ENCODE measurements at places on chromosomes 5 and 9.

GRCh38 chr9:70625078-70625477, 210.6 kb upstream of the KLF9 start:
- no peak for DNase-seq

DNA sequence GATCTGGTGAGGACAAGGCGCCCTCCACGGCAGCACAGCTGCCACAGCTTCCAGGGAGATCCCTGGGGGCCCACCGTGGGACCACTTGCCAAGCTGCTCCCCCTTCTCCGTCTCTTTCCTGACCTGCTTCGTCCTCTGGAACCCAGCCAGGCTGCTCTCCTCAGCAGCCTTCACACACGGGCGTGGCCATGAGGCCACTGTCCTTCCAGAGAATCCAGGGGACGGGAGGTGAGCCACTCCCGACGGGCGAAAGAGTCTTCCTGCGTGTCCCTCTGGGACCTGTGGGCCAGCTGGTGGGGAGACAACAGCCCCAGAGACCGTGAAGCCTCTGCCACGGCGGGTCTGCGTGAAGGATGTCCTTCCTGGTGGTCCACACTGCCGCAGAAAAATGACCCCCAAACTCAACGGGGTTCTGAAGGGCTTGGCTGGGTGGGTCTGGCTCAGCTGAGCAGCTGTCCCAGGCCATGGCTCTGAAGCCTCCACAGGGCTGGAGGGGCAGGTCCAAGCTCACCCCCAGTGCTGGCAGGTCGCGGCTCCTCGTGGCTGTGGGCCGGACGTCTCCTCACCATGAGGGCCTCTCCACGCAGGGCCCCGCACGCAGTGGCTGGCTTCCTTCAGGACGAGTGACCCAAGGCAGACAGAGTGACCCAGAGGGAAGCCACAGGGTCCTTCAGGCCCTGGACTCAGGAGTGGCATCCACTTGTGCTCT, 47.4 kb upstream of the NKD2 start:
- no peak for DNase-seq

DNA sequence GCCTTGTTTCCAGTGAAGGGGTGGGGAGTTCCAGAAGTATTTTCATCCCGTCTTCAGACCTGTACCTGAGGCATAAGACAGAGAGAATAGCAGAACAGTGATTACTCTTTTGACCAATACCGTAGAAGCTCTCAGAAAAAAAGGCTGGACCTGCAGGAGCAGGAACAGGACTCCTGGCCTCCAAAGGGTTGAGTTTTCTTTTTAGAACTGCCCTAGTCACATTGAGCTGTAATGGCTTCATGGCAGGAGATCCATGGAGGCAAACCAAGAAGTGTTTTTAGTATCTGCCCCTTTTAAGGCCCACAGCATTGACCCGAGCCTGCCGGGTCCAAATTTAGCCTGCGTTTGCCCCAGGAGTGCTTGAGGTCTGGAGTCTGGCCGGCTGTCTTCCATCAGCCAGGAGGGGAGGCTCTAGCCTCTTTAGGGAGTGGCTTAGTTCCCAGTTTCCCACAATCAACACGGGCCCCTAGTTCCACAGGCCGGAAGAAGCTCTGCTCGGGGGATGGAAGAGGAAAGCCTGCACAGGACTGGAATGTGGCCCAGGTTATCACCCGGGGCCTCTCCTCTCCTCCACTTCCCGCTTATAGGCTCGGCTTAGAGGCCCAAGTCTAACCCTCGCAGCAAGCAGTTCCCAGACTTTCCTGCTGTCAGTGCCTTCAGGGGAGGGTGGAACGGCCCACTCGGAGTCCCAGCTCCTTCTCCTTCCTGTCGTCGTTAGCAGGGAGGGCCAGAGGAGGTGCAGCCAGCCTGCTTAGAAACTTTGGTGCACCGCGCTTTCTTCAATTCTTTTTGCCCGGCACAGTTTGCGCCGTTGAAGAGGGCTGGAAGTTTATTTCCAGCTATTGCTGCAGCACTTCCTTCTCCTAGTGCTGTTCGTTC, 80.7 kb downstream of the C9orf152 start:
- DNase-seq: no peak

DNA sequence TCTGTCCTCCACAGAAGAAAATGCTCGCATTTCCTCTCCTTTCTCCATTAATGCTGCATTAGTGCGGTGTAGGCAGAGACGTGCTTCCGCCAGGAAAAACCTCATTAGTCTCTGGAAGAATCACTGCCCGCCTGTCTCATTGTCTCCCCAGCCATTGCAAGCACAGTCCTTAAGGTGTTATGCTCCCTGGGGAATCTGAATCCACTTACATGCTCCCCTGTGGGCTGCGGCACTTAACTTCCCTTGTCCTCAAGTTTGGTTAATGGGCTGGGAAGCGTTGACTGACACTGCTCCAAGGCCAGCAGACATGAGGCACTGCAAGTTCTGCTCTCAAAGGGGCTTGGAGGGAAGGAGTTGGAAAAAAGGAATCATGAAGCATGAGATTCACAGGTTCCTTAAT, 41.6 kb downstream of the TARS1 start:
- no peak for DNase-seq

DNA sequence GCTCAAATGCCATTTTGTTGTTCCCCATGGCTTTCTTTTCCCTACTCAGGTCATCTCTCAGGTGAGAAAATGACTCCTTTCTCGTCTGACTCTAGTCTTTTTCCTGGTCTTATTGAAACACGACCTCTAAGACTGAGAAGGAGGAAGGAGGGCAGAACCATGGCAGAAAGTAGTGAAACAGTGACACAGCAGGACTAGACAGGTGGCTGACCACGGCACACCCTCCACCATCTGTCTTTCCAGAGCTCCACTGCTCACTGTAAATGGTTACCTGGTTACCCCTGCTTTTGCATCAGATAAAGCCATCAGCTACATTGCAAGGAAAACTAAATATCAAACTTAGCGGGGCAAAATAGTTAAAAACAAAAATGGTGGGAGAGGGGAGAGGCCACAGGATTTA, 30.9 kb downstream of the NR4A3 start:
- DNase-seq: no peak

DNA sequence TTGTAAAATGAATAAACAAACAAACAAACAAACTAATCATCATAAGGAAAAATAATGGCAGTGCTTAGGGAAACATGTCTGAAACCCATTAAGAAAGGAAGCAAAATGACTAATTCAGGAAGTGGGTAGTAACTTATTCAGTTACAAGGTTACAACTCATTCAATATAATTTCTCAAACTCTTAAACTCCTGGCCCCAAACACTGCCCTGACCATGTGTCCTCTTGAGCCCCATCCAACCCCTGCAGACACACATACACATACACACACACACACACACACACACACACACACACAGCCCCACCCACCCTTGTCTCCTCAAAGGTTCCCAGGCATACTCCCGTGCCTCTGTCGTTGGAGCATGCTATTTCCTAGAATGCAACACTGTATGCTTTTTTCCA, 193.9 kb downstream of the SEC61B start:
- no peak for DNase-seq

- no peak for DNase-seq
These were observed 189.5 kb downstream of the TMEM38B start for GRCh38 chr9:105883847-105884246.

GRCh38 chr5:143177263-143177983, 226.1 kb downstream of the NR3C1 start:
- DNase-seq: no peak

- no peak for DNase-seq
These were observed 316.6 kb downstream of the AGTPBP1 start for GRCh38 chr9:85425153-85425611.

- no peak for DNase-seq
These were observed 31.5 kb downstream of the RAPGEF1 start for GRCh38 chr9:131708226-131709002.

- no peak for DNase-seq
These were observed 301.3 kb upstream of the ADCY2 start for GRCh38 chr5:7094626-7095025.

GRCh38 chr9:91799113-91799744, 150.8 kb downstream of the ROR2 start:
- DNase-seq: no peak
